ENCODE measurements at places on chromosomes 1 and 21. TPM values are rescaled to one million over a fixed set of nuclear protein-coding genes. Genes with fewer than 3 reads are reported as not detected.

- DNase-seq: no peak
Measured at GRCh38 chr1:224828691-224829090, 100.8 kb upstream of the DNAH14 start.

GRCh38 chr1:199122532-199123311 lies 483.9 kb downstream of the PTPRC start:
- DNase-seq: no peak

The PFKFB2 gene
- total RNA-seq: 4.1 TPM

DNA sequence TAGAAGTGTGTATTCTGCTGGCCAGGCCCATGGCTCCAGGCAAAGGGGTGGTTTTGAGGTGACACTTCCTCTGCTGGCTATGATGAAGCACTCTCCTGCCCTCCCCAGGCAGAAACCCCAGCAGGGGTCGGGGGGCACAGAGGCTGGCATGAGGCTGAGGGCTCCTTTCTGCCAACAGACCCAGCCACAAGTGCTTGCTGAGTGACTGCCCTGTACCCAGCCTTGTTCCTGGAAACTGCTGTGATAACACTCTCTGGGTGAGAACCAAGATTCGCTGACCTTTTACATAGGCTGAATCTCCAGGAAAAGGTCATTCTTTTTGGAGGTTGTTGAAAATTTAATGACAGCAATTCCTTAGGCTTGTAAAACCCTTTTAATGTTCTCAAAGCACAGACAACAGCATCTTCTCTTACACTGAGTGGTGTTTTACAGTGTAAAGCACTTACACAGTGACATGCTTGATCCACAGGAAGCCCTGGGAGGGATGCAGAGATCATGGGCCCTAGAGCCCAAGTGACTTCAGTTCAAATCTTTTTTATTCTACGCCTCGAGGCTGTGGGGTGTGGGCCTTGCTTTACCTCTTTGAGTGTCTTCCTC lies 155.5 kb upstream of the FGGY start:
- no peak for DNase-seq

DNA sequence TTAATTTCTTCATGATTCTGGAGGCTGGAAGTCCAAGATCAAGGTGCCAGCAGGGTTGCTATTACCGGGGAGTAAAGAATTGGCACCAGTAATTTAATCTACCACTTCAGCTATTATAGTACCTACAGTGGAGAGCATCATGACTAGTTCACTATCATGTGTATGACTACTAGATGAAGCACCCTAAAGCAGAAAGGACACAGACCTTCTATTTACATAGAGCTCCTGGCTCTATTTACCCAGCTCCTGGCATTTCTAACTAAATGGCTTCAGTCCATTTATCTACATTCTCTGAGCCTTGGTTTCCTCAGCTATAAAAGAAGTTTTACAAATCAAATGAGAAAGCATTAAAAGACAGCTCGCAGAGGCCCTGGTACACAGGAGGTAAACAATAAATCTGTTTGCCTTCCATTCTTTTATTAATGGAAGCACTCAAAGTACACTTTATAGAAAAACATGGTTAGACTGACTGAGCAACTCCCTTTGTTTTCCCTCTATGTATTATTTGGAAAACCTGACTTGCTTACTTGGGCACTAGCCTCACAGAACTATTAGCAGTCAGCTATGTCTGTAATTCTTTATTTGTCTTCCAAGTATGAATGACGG lies 203.0 kb downstream of the SLC35F3 start:
- no peak for DNase-seq

The ALX3 gene
- not detected for total RNA-seq

DNA sequence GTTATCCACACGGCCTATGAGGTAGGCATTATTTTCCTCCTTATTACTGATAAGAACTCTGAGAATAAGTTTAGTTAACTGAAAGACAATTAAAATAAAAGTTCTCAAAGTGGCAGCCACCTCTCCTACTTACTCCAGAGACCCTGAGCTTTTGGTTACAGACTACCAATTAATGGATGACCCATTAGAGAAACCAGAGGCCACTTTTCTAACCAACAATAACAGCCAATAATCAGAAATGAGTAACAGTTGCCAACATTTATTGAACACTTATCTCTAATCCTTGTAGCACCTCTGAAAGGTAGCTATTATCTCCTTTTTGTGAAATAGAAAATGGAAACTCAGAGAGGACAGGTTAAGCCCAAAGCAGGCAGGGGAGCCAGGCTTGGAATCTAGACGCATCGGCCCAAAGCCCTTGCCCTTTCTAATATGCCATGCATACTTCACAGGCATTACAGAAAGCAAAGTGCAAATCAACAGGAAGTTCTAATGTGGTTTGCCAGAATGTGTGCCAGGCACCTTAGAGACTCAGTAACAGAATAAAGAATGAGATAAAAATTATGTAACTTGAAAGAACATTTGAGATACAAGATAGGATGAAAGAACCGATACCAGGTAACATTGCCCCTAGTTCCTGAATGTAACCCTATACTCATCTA lies 50.0 kb downstream of the BEND5 start:
- no peak for DNase-seq

GRCh38 chr1:76237211-76237610 lies 162.7 kb downstream of the ST6GALNAC3 start:
- DNase-seq: no peak

The LCA5L gene
- 0.68 TPM for total RNA-seq

The OLIG2 gene
- total RNA-seq: not detected

The CD34 gene
- 1.1 TPM for total RNA-seq

DNA sequence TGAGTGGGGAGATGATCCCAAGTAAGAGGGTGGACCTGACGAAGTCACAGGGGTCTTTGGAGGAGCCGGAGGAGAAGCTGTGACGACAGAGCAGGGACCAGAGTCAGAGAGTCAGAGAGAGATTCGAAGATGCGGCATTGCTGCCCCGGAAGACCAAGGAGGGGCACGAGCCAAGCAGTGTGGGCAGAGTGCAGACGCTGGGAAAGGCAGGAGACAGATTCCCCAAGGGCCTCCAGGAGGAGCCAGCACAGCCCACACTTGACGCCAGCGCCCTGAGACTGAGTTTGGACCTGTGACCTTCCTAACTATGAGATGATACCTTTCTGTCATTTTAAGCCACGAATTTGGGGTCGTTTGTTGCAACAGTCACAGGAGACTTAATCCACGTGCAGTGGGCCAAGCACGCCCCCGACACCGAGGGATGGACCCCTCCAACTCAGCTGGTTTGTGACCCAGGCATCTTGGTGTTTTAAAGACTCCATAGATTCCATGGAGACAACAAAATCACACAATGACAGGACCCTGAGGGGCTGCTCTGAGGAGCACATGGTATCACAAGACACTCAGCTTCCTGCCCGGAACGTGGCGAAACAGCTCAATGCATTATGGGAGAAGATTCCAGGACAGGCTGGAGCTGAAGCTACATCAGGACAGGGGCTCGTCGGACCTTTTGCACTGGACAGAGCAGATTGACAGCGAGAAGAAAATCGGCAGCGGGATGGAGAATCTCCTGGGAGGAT lies 11.0 kb upstream of the TFF1 start:
- DNase-seq: no peak

- DNase-seq: no peak
Measured at GRCh38 chr1:70915258-70916033, 132.2 kb downstream of the PTGER3 start.

- DNase-seq: peak; percentile 82
Measured at GRCh38 chr1:167876597-167877175, 37.2 kb downstream of the ADCY10 start.

The CLEC20A gene
- total RNA-seq: not detected

The NPHS2 gene
- total RNA-seq: not detected

DNA sequence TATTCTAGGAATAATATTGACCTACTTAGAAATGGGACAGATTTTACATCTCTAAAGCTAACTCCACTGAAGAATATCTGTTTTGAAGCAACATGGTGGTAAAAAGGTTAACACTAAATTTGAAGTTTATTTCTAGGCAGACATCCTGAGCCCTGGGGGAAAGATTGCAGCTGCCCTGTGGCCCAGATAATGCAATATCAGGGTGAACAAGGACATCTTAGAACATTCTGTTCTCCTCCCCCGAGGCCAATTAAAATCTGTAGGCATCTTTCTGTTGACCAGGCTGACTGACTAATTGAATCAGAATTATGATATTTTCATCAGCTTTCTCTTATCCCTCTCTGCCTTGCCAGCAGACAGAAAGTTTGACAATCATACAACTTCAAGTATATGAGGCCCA lies 149.8 kb upstream of the DUSP10 start:
- DNase-seq: no peak

The WNT9A gene
- 0.05 TPM for total RNA-seq

GRCh38 chr1:40281853-40282252 lies 23.8 kb downstream of the ZMPSTE24 start:
- DNase-seq: no peak

- no peak for DNase-seq
Measured at GRCh38 chr1:46690931-46691421, 19.3 kb downstream of the TEX38 start.

The SPRR2F gene
- total RNA-seq: not detected

GRCh38 chr1:112309499-112309898 lies 86.5 kb upstream of the CTTNBP2NL start:
- no peak for DNase-seq

DNA sequence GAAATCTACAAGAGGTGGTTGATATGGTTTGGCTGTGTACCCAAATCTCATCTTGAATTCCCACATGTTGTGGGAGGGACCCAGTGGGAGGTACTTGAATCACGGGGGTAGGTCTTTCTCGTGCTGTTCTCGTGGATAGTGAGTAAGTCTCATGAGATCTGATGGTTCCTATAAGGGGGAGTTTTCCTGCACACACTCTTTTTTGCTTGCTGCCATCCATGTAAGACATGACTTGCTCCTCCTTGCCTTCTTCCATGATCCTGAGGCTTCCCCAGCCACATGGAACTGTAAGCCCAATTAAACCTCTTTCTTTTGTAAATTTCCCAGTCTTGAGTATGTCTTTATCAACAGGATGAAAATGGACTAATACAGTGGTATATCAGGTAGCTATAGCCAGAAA lies 5.2 kb upstream of the VWA5B1 start:
- no peak for DNase-seq

GRCh38 chr1:221439008-221439746 lies 302.7 kb downstream of the DUSP10 start:
- no peak for DNase-seq

The ELF3 gene
- total RNA-seq: 16.2 TPM

The SGIP1 gene
- total RNA-seq: 0.30 TPM

DNA sequence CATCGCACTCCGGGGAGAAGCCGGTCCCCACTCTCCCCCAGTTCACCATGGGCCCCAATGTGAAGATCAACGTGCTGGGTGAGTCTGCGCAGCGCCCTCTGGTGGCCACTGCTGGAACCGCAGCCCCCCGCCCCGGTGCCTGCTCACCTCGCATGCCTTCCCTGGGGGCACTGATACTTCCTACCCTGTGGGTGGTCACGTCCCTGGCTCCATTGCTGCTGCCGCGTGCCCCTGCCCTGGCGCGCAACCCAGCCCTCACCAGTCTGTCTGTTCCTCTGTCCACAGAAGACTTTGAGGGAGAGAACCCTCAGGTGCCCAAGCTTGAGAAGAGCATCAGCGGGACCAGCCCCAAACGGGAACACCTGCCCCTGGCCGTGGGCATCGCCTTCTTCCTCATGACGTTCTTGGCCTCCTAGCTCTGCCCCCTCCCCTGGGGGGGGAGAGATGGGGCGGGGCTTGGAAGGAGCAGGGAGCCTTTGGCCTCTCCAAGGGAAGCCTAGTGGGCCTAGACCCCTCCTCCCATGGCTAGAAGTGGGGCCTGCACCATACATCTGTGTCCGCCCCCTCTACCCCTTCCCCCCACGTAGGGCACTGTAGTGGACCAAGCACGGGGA lies 7.6 kb downstream of the EFNA3 start:
- DNase-seq: peak; percentile 73

GRCh38 chr1:171844381-171844780 lies 3.1 kb downstream of the DNM3 start:
- DNase-seq: no peak

GRCh38 chr1:172203902-172204301 lies 216.6 kb upstream of the C1orf105 start:
- no peak for DNase-seq

DNA sequence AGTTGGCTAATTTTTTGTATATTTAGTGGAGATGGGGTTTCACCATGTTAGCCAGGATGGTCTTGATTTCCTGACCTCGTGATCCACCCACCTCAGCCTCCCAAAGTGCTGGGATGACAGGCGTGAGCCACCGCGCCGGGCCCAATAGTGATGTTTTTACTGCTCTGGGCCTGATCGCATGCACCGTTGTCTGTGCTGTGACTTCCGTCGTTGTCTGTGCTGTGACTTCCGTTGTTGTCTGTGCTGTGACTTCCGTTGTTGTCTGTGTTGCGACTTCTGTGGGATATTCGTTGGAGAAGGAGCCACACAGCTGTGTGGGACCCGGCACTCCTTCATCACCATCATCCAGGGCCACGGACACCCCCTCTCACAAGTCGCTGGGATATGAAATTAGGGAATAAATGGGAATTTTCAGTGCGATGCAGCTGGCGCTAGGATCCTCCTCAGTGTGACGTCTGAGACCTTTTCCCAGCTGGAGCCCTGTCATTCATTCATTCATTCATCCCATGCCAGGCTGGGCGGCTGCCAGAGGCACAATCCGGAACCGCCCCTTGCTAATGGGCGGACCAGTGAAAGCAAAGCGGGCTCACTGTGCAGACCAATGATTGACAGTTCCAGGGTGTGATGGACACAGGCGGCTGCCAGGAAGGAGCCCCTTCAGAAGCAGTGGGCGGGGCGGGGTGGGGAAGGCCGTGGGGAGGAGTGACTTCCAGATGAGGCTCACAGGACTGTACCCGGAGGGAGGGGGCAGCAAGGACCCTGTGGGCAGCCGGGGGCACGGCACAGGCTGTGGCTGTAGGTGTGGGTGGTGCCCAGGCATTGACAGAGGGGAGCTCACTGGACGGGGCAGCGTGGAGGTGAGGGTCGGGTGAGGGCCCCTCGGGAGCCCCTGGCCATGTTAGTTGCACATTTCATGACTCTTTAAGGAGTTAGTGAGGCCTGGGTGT lies 48.9 kb downstream of the PRKCZ start:
- DNase-seq: no peak

GRCh38 chr1:67313934-67314671 lies 6.4 kb downstream of the IL12RB2 start:
- DNase-seq: no peak

The SLAMF1 gene
- total RNA-seq: 0.25 TPM

DNA sequence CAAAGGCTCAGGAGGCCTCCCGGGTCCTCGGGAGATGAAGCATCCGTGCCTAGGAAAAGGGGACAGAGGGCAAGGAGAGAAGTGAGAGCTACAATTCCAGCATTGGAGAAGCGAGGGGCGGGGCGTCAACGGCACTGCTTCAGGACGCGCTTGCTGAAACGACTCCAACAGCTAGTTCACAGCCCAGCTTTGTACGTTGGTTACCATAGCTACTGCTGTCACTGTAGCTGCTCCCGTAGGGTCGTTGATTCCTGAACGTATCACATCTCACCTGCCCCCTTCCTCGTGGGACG lies 63.1 kb downstream of the TOR1AIP2 start:
- peak; percentile 52 for DNase-seq

- no peak for DNase-seq
Measured at GRCh38 chr1:237012788-237013383, 8.6 kb upstream of the MT1HL1 start.

DNA sequence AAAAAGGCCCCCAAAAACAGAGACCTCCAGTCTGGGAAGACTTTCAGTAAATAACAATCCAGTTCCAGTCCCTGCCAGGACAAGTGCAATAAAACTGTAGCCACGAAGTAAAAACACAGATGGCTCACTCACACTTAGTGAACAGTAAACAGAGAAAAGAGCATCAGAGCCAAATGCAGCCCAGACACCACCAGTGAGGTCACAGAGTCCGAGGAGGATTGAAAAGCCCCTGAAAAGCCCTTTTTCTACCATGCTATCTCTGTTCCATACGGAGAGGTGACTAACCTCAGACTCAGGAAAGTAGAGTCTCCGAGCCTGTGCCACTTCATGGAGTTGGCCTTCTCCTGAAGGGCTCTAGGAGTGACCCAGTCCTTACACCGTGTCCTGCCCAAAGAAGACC lies 84.5 kb downstream of the COLGALT2 start:
- DNase-seq: no peak

The OPN3 gene
- 15.3 TPM for total RNA-seq
